ENCODE measurements at places on chromosomes 1 and 21.

GRCh38 chr1:29933067-29933466 lies 696.7 kb downstream of the PTPRU start:
- no peak for DNase-seq

DNA sequence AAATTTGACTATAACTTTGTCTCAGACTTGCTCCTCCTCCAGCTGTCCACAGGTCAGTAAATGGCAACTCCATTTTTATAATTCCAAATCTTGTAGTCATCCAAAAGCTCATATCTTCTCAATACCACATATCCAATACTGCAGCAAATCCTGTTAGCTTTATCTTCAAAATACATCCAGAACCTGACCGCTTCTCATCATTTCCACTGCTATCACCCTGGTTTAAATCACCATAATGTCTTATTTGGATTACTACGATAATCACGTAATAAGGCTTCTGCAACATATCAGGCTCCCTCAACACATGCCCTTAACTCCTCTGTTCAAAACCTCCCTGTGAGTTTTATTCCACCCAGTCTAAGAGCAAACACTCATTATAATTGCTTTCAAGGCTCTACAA lies 34.5 kb downstream of the ERO1B start:
- no peak for DNase-seq

DNA sequence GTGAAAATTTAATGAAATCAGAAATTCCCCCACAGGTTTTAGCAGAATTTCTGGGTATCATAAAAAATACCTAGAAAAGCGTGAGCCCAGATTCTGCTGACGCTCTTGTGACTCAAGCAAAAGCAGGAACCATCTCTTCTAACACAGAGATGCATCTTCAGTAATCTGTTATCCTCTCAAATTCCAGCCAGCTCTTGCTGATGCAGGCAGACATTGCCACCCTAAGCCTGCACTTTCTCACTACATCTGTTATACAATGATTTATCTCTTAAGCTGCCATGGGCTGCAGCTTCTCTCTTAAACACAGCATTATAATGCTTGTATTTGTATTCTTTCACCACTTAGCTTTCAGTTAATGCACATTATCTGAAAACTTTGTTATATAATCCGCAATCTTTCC lies 113.0 kb upstream of the RGS1 start:
- DNase-seq = no peak

DNA sequence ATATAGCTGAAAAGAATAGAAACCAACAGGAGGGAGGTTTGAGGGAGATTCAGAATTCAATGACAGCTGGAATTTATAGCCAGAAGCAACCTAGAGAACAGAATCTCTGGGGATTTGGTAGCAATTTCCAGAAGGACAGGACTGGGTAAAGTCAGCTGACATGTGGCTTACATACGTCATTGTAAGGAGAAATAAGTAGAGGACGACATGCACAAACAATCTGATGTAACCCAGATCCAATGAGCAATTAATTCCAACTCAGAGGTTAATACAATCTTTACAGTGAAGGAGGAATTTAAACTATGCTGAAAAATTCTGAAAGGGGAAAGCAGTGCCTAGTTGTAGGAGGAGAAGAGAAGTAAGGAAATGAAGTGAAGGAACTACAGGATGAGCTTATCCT lies 383.9 kb downstream of the PTBP2 start:
- DNase-seq = no peak

DNA sequence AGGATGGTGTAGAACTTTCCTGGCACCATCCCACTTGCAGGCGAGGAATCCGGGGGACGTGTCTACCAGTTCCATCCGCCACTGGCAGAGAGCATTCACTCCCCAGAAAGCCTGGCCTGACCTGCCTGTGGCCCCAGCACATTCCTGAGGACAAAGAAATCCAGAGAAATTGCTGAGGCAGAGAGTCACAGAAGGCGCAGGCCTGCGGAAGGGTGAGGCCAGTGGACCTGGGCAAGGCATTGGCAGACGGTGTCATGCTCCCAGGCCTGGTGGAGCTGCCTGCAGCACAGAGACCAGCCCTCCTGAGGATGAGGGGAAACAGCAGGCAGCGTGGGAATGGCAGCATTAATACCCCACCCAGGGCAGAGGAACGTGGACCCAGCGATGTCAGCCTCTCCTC lies 81.2 kb upstream of the F3 start:
- peak; percentile 18 for DNase-seq

GRCh38 chr1:173669491-173669941 lies at the start of gene ANKRD45:
TSS of gene ANKRD45 (minus strand) at chr1:173669851. CDS start at chr1:173659418, 10,433 bp downstream.
- peak; percentile 58 for DNase-seq

DNA sequence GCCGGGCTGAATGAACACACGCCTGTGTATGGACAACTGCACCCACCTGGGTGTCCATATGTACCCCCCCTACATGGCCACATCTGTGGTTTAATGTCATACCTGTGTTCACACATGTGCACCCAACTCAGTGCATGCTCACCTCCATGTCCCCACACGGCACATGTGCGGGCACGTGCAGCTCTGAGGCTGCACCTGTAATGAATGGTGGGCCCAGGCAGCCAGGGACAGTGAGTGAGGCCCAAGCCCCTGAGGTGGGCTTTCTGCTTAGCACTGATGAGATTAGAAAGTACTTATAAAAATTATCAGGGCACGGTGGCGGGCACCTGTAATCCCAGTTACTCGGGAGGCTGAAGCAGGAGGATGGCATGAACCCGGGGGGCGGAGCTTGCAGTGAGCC lies 42.5 kb upstream of the CSF3R start:
- no peak for DNase-seq

- no peak for DNase-seq
Measured at GRCh38 chr21:39675590-39675989, 62.9 kb downstream of the B3GALT5 start.

GRCh38 chr1:168261390-168261789 lies 19.3 kb upstream of the TBX19 start:
- no peak for DNase-seq

DNA sequence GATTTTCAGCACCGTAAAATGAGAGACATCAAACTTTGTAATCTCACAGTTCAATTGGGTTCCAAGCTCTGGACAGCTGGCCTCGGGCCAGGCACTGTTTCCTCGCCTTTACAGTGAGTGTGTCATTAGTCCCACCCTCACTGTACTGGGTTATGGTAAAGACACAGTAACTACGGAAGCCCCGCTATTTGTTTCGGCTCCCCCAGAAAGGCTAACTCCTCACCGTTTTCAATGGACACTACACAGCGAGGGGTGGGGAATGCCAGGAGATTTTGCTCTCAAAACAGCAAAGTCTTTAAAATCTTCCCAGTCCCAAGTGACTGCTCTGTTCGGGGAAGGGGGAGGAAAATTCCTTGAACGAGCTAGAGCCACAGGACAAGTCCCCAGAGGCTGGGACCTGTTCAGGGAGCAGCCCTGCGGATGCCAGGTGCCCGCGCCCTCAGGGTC lies 757 bp upstream of the SPSB1 start:
- DNase-seq = no peak

DNA sequence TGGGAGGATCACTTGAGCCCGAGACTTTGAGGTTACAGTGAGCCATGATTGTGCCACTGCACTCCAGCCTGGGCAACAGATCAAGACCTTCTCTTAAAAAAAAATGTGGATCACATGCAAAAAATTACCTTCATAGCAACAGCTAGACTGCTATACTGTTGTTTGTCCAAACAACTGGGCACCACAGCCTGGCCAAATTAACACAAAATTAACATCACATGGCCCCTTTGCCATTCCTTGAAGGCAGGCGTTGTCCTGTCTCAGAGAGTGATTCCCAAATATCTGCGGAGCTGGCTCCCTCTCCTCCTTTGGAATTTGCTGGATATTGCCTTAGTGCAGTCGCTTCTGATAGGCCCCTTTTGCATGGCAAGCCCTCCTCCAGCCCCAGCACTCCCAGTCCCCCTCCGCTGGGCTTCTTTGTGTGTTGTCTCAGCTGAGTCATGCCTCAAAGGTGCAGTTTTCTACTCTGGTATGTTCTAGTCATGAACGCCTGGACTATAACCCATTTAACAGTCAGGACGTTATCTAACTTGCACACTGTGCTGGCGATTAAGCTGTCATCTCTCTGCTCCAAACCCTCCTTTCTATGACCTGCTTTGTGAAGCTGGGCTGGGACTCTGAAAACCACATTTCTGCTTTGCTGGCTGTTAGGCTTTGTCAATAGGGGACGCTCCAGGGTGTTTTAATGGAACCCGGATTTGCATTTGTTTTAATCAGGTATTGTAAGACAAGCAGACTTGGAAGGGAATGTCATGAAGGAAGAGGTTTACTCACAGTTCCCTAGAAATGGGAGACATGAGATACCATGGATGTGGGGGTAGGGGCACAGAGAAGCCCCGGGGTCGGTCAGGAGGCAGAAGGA lies 20.1 kb upstream of the HPCAL4 start:
- no peak for DNase-seq

DNA sequence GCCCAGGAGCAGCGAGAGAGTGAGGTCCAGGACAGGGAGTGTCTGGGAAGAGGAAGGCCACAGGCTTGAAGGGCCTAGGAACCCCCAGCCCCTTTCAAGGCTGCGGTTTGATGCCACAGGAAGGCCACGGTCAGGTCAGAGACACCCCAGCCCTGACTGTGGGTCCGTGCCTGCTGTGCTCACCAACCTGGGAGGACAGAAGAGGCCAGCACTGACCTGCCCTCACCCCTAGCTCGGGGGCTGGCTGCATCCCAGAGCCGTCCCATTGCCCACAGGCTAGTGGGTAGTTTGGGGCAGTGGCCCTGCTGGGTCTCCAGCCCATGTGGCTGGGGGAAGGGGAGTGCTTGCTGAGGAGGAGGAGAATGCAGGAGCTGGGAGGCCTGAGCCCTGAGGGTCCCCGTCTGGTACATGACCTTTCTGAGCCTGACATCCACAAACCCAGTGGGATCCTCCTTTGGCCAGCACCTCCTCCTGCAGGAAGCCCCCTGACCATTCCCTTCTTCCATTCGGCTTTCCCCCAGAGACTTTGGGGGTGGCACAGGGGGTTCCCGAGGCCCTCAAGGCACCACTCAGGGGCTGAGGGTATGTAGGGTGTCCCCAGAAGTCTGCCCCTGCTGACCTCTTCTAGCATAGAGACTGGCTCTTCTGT lies 54.3 kb downstream of the WNT9A start:
- no peak for DNase-seq

- DNase-seq = no peak
Measured at GRCh38 chr1:22332795-22333499, 118.7 kb upstream of the ZBTB40 start.

DNA sequence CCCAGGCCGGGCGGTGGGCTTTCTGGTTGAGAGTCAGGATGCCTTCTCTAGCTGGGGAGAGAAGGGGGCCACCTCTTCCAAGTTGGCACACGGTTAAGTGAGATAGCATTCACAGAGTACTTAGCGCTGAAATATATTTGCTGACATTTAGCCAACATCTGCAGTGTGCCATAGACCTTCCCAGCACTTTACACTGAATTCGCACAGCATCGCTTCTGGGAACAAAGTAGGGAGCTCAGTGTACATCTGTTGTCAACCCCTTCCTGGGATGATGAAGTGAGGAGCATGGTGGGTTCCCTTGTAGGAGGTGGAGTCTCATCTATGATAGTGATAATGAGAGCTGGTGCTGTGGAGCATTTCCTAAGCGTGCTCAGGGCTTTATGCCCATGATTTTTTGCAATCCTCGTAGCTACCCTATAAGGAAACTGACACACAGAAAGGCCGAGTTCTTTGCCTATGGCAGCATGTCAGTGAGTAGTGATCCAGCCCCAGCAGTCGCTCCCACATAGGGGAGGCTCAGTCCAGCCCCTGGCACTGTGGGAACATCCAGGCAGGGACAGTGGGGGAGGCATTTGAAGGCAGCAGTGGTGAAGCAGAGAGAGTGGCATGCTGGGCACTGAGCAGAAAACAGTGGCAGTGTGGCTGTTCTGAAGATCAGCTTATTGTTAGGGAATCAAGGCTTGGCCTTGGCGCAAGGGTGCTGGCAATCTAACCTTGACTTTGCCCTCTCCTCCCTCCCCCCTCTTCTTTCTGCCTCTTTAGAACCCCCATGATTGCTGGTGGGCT lies 176.2 kb downstream of the PGBD5 start:
- DNase-seq = no peak
